ENCODE measurements at places on chromosomes 4 and X.

DNA sequence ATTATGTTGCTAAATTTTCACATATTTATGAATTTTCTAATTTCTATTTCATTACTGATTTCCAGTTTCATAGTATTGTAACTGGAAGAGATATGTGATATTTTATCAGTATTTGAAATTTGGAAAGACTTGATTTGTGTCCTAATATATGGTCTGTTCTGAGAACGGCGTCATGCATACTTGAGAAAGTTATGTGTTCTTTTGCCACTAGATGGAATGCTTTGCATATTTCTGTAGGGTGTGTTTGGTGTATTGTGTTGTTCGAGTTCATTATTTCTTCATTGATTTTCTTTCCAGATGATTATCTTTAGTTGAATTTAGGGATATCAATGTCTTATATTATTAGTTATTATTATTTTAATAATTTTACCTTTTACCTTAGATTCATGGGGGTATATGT, 110.6 kb upstream of the ITM2A start:
- DNase-seq: no peak

GRCh38 chrX:49303346-49303745, at the start of gene GAGE10:
TSS of gene GAGE10 (plus strand) at chrX:49303646. CDS start at chrX:49304860, 1,214 bp downstream.
- DNase-seq: no peak

DNA sequence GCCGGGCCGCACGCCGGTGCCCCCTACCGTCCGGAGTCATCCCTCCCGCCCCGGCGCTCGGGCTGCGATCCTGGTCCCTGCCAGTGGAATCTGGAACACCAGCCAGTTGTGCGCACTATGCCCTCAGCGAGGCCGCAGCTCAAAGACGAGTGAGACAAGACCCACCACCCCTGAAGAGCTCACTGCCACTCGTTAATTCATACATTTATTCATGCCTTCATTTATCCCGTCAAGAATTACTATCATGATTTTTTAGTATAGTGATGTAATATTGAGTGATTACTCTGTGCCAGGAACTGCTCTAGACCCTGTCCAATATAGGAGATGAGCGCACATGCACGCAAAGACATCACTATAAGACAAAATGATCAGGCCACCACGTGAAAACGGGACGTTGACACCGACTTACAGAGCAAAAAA, 247 bp upstream of the PPA2 start:
- DNase-seq: no peak

DNA sequence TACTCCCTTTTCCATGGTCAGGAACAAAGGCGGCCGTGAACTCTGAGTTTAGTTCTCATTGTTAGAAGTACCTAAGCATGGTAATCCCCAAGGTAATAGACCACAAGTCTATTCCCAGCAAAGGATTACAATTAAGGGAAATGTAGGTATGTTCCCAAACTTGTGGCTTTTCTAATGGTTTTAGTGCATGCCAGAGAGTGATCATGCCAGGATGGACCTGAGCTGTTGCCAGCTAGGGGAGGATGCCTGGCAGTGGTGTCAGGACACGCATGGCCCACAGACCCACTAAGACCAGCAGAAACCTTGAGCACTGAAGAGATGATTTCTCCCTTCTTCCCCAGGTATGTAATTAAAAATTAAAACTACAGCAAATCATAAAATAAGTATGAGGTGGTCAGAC, 60.8 kb downstream of the COQ2 start:
- no peak for DNase-seq

DNA sequence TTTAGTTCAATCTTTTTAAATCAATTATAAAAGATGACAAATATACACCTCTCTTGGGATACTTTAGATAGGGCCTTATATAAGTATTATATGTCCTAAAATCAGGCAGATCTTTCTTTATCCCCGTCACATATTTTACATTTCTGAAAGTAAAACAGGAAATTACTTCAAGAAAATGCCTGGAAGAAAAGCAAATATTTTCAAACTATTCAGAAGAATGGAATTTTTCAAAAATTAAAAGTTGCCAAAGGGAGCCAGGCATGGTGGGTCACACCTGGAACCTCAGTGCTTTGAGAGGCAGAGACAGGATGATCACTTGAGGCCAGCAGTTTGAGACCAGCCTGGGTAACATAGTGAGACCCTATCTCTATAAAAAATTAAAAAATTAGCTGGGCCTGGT, 34.4 kb downstream of the MGARP start:
- DNase-seq: no peak

DNA sequence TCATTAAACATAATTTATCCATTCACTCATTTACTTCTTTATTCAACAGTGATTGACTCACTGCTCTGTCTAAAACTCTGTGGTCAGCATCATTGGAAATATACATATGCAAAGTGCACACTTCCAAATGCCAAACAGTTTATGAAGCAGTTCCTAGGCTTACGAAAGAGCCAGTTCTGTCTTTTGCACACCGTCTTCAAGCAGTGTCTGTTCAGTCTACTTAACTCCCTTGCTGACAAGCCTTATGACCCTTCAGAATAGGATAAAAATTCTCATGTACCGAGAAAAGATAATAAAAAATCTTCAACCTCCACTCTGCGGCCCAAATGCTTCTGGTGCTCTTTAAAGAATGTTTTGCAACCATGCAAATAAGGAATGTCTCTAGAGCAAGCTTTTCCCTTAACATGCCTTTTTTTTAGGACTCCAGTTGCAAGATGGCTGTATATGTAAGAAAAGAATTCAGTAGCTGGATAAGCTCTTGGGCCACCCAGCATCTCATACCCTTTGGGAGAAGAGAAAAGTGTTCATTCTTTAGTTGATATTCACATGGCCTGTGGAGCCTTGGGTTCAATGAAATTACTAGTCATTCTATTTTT, 1037.0 kb upstream of the SLIT2 start:
- DNase-seq: no peak

- no peak for DNase-seq
These were observed 857.4 kb downstream of the FAT4 start for GRCh38 chr4:126172126-126172525.

GRCh38 chrX:138877746-138878145, 166.2 kb upstream of the FGF13 start:
- DNase-seq: no peak

GRCh38 chrX:115214151-115214550, 19.7 kb downstream of the LRCH2 start:
- no peak for DNase-seq

DNA sequence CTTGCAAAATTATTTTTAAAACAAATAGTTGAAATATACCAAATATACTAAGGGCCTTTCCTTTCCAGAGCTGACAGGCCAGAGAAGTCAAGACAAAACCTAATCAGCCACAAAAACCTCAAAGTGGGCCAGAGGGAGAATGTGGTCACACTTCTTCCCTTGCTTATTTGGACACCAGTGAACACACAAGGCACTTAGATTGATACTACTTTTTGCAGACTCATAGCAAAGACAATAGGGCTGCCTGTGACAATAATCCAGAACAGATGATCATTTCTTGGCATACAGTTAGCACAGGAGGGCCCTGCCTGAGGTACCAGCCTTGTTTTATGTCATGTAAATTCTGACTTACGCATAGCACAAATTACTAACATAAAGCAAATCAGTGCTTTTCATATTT, 215.7 kb upstream of the NEIL3 start:
- no peak for DNase-seq

GRCh38 chrX:132648895-132649294, 160.1 kb upstream of the MBNL3 start:
- DNase-seq: no peak

DNA sequence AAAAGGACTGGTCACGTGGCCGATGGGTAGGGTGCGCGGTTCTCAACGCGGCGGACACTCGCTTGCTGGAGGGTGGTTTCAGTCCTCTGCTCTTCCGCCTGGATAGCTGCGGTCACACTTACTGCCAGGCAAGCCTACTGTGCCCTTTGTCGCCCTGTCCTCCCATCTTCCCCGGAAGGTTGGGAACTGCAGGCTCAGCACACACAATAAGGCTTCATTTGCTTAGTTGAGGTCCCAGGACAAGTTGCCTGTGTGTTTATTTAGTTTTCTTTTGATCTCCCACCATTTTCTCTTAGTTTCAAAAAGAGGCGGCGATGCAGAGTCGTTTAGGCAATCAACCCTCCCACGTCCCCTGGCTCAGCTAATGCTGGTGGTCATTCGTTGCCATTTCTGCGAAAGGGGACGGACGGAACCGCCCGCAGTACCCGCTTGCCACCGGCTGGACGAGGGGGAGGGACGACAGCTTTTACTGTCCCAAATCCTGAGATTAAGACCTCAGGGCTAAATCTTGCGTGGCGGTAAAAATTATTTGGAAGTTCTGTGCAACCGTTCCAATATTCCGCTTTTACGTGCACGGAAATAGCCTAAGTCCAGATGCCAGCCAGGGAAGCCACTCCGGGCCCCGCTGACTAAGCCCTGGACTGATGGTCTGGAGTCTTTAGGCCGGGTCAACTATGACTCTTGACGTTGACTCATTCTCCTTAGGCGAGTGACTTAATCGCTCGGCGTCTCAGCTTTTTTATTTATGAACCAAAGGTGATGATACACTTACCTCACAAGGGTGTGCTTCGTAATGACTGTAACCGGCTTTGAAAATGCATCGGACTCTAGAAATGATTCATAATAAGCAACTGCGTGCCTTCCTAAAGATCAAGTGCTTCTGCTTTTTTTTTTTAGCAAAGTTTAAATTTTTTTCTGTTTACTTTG, 671 bp upstream of the EIF4E start:
- peak; percentile 1 for DNase-seq

- DNase-seq: no peak
These were observed 299.5 kb upstream of the CLNK start for GRCh38 chr4:10983885-10984640.

GRCh38 chr4:130478406-130478805, 1382.5 kb downstream of the C4orf33 start:
- DNase-seq: no peak

DNA sequence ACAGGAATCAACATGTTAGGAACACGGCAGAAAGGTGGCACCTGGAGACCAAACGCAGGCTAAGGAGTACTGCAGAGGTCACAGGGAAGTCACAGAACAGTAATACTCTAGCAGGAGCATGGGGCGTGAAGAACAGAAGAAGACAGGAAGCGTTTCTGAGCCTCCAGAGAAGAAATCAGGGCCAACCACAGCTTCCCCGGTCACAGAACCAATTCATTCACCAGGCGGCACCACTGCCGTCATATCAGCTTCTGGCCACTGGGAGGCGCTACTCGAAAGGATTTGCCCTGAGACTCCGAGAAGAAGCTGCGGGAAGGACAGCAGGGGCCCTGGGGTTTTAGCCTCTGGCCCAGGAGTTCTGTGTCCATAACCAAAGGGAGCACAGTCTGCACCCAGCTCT, 78.0 kb upstream of the DRD5 start:
- peak; percentile 13 for DNase-seq

DNA sequence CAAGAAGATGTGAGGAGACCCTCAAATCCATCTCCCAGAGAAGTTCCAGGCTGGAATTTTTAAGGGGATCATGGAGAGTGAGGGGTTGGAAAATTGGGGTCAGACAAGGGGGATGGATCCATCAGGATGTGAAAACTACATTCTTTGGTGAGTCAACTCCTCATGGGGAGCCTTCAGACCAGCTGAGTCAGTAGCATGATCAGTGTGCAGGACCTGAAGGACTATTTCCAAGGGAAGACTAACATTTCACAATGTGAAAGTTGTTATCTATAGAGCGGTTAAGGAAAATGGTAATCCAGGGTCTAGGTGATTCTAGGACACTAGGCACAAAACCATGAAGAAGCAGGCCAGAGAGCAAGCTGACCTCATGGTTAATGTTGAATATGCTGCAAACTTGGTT, 38.6 kb upstream of the CEP135 start:
- no peak for DNase-seq

- no peak for DNase-seq
These were observed 1.9 kb downstream of the TMEM164 start for GRCh38 chrX:110004731-110005369.

DNA sequence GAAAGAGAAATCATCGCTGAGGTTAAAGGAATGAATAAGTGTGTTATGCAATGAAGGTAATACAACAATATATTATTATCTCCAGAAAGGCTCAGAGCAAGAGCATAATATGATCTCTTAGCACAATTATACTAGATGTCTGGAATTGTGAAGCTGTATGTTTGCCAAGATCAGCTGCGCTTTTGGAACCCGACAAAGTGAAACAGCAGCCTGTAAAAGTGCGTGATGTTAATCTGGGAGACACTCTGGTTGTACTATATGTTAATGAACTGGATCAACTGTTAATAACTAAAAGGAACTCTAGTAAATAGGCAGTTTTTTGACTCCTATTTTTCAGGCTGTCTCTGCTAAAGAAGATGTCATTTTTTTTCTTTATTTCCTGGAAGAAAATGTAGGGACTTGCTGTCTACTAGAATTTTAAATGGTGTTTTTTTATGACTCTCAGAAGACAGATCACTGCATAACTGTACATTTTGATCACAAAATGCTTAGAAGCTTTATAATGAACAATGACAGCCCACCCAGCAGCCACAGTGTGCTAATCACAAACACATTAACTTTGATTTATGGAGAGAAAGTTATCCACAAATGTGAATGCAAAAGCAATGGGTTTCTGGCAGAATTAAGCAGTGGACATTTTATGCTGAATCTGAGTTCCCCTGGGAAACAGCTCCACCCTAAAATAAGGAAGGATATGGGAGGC, 50.2 kb downstream of the UGT2B28 start:
- no peak for DNase-seq

- DNase-seq: no peak
These were observed 18.9 kb downstream of the RPS4X start for GRCh38 chrX:72258174-72258573.

- DNase-seq: no peak
These were observed 356.0 kb upstream of the RASGEF1B start for GRCh38 chr4:81827577-81828202.

DNA sequence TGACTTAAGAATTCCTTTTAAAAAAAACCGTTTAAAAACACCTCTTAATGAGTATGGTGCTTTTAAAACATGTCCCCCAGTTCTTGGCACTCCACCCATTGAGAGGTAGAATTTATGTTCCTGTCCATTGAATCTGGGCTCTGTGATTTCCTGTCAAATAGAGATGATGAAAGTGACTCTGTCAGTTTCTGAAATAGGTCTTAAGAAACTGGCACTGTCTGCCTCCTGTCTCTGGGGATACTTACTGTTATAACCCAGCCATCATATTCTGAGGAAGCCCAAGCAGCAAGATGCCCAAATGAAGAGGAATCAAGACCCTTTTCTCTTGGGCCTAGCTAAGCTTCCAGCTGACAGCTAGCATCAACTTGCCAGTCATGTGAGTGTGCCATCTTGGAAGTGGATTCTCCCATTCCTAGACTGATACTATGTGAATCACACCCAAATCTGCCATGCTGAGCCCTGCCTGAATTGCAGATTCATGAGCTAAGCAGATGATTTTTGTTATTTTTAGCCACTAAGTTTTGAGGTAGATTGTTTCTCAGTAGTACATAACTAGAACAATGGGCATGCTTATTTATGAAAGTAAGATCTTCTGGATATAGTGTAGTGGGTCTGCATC, 22.8 kb downstream of the C4orf54 start:
- DNase-seq: no peak

DNA sequence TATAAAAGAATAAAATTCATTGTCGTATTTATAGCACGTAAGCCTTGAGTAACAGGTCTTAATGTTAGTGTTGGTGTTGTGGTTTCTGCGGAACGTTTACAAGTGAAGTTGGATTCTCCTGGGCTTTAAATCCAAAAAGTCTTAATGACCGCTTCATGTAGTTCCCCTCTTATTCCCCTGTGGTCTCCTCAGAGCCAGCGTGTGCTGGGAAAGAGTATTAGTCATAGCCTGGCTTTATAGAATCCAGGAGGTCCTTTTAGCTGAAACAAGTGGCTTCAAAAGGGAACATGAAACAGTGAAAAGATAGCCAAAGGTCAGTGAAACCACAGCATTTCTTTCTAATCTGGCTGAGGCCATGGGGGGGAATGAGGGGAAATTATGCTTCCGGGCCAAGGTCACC, 79.1 kb downstream of the CLCN4 start:
- no peak for DNase-seq
